ENCODE measurements at places on chromosomes 2 and 18. TPM values are rescaled to one million over a fixed set of nuclear protein-coding genes. Genes with fewer than 3 reads are reported as not detected.

- no peak for DNase-seq
These were observed 428.6 kb downstream of the ERBB4 start for GRCh38 chr2:212109792-212110680.

DNA sequence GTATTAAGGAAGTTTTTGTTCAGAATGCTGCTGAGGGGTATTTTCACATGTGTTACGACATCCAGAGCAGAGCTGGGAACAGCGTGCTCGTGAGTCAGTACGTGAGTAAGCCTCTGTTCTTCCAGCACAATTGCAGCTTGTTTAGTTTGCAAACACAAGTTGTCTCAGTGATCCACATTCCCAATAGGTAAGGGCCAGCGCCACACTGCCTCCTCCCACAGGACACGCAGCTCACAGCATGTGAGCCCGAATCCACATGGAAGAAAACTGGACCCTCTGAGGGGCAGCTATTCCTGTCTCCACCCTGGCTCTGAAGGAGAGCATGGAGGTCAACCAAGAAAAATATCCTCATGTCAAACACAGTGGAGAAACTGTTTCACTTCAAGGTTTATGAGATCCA lies 173.9 kb upstream of the PID1 start:
- peak; percentile 85 for DNase-seq

- DNase-seq = no peak
These were observed 94.2 kb downstream of the HNMT start for GRCh38 chr2:138058427-138058826.

- DNase-seq = no peak
These were observed 58.8 kb downstream of the RNF152 start for GRCh38 chr18:61833978-61834377.

The CNGA3 gene
- total RNA-seq = not detected

GRCh38 chr2:61367177-61367576 lies 103.7 kb downstream of the USP34 start:
- no peak for DNase-seq

DNA sequence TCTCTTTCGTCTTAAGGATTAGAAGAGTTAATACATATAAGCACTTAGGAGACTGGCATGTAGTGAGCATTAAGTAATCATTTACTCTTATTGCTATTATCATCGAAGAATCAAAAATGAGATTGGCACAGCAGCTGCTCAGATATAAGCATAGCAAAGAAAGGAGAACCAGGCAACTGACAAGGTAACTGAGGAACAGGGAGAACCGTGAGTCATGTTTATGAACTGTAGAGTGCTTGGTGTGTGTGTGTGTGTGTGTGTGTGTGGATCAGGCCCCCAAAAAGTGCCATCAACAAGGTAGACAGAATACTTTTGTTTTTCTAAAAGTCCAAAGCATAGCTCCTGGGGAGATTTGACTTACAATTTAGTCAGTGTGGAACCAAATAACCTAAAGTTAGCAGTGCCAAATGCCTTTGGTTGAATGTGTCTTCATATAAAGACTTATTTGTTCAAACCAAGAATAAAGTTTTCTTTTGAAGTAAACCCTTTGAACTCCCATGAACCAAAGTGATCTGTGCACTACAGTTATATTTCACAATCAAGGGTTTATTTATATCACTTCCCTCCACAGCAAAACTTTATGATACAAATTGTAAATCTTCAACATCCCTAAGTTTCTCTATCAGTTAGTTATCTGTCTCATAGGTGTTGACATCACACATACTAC lies 660.6 kb downstream of the NYAP2 start:
- DNase-seq = no peak

DNA sequence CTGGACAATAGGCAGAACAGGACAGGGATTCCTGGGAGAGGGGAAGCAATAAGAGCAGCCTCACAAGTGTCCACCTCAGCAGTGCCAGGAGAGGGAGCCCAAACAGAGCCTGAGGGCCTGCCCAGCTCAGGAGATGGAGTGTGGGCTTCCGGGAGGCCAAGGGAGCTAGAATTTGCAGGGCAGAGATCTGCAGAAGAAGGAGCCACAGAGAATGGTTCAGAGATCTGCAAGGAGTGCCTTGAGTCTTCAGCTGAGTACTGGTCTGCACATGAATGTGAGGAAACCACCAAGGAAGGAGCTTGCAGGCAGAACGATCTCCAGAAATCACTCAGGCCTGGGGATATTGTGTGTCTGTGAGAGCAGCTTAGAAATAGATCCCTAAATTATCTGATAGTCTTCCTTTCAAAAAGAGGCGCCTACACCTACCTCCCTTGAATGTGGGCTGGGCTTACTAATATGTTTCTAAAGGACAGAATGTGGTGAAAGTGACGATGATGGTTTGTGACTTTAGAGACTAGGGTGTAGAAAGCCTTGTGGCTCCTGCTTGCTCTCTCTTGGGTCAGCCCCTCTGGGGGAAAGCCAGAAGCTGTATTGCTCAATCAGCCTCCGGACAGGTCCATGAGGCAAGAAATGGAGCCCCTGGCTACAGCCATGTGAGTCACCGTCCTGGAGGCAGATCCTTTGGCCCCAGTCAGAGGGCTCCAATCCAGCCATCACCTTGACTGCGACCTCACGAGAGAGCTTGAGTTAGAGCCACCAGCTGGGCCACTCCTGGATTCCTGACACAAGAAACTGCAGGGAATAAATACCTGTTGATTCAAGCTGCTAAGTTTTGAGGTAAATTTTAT lies 7.6 kb upstream of the LPIN1 start:
- DNase-seq = peak; percentile 56

DNA sequence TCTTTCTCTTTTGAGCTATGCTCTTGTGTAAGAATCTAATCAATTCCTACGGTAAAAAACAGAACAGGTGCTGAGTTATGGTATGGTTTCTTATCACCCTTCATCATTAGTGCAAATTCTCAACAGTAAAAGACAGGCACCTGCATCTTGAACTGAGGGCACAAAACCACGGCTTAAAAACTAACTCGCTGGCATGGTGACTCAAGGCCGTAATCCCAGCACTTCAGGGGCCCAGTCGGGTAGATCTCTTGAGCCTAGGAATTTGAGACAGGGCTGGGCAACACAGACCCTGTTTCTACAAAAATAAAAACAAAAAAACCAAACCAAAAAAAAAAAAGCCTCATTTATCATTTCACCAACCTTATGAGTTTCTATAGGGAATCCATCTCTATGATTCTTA lies 33.3 kb downstream of the THAP4 start:
- no peak for DNase-seq

The SERPINB4 gene
- total RNA-seq = not detected

- no peak for DNase-seq
These were observed 12.2 kb upstream of the DTNA start for GRCh38 chr18:34697891-34698290.

GRCh38 chr18:5309888-5310470 lies 14.5 kb upstream of the ZBTB14 start:
- DNase-seq = no peak

The CXCR4 gene
- total RNA-seq = not detected

The LAMA3 gene
- 19.2 TPM for total RNA-seq

DNA sequence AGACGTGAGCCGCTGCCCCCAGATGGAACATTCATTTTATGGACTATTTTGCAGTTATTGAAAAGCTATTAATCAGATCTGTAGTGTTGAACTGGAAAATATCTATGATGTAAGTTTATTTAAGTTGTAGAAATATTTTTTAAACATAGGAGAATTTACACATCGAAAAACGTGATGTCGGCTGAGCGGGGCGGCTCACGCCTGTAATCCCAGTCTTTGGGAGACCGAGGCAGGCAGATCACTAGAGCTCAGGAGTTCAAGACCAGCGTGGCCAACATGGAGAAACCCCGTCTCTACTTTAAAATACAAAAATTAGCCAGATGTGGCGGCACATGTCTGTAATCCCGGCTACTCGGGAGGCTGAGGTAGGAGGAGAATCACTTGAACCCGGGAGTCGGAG lies 2.0 kb upstream of the TIA1 start:
- DNase-seq = no peak

The MARCO gene
- not detected for total RNA-seq

GRCh38 chr2:11411768-11412448 lies 54.1 kb downstream of the E2F6 start:
- no peak for DNase-seq

The CD207 gene
- total RNA-seq = not detected

- no peak for DNase-seq
These were observed 133.1 kb downstream of the COPS8 start for GRCh38 chr2:237218756-237219155.

DNA sequence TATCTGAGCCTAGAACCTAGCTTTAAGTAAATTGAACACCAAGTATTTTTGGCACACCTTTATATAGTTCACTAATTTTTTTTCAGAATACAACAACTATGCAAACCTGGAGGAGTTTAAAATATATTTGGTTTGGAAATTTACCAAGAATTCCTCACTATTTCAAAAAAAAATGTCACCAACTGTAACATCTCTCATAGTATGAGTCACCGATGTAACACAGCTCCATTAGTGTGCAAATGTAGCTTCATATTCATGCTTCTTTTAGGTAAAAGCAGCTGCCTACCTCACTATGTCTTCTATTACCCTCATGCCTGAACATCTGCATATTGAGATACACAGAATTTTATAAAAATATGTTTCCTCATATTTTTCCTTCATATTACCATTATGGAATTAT lies 80.5 kb downstream of the NRXN1 start:
- peak; percentile 71 for DNase-seq

The ABCB6 gene
- total RNA-seq = 81.7 TPM

GRCh38 chr18:4246374-4246773 lies 208.7 kb downstream of the DLGAP1 start:
- DNase-seq = no peak

GRCh38 chr2:134491771-134492441 lies 226.9 kb downstream of the TMEM163 start:
- no peak for DNase-seq

- peak; percentile 33 for DNase-seq
These were observed 127.8 kb downstream of the CERS6 start for GRCh38 chr2:168583710-168584521.

GRCh38 chr2:207091176-207091575 lies 74.6 kb downstream of the KLF7 start:
- DNase-seq = no peak

The CD226 gene
- total RNA-seq = not detected

The CIB4 gene
- not detected for total RNA-seq

- DNase-seq = no peak
These were observed 55.3 kb upstream of the AFF3 start for GRCh38 chr2:100197631-100198153.

GRCh38 chr2:22350621-22351020 lies 1034.4 kb upstream of the KLHL29 start:
- DNase-seq = no peak

DNA sequence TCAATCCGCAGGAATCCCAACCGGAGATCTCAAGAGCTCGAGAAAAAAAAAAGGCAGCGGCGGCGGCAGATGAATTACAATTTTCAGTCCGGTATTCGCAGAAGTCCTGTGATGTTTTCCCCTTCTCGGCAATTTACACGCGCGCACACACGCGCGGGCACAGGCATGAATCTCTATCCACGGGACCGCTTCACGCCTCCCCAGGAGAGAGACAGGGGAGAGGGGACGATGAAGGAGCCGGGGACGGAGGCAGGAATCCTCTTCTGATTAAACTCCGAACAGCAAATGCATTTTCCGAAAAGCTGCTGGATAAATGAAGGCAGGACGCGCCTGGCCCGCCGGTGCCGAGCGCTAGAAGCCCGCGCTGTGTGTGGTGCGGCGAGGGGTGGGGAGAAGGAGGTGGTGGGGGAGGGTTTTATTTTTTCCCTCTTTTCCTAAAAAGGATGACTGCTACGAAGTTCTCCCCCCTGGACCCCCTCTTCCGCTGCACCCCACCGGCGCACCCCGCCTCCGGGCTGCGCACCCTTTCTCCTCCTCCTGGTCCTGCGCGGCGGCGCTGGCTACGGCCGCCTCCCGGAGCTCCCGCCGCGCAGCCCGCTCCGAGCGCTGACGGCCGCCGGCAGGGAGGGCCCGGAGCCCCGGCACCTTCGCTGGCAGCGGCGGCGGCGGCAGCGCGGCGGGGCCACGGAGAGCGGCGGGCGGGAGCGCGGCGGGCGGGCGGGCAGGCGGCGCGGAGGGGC lies at the start of gene BCL2:
Gene BCL2, minus strand, starts transcription at position 387 of the 740 bp plus-strand sequence.
- DNase-seq = no peak

DNA sequence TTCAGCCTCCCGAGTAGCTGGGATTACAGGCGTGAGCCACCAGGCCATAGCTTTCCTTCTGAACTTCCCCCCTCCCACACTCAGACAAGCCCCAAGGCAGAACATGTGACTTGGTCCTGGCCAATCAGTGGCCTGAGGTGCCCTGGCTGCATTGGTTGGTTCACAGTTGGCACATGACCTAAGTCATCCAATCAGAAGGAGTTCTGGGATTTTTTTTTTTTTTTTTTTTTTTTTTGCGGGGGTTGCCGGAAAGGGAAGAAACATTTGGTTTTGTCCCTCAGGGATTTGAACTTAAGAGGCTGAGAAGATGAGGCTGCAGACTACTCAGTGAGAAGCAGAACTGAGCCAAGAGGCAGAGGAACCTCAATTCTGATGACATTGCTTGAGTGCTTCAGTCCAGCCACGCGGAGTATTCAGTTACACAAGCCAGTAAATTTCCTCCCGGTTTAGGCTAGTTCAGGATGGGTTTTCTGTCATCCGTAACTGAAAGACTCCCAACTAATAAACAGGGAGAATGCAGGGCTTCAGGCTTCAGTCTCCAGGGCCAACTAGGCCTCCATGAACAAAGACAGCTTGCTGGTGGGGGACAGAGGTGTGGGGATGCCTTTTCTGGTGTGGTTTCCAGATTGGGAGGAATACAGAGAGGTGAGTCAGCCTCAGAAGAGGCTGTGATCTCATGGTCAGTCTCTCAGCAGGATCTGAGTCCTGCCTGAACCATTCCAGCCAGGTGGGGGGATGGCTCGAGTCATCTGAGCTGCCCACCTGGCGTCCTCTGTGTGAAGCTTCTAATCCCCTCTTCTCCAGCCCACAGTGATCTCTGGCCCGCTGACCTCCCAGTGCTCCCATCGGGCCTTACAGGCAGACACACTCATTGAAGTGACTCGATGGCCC lies 9.2 kb downstream of the PTMA start:
- peak; percentile 45 for DNase-seq

- DNase-seq = no peak
These were observed 293.6 kb downstream of the FSIP2 start for GRCh38 chr2:186032102-186032738.

All from Caki2 (cell line).